ENCODE measurements at places on chromosomes 12 and 14.

GRCh38 chr14:93008381-93008780, 85.4 kb downstream of the CHGA start:
- no peak for DNase-seq

DNA sequence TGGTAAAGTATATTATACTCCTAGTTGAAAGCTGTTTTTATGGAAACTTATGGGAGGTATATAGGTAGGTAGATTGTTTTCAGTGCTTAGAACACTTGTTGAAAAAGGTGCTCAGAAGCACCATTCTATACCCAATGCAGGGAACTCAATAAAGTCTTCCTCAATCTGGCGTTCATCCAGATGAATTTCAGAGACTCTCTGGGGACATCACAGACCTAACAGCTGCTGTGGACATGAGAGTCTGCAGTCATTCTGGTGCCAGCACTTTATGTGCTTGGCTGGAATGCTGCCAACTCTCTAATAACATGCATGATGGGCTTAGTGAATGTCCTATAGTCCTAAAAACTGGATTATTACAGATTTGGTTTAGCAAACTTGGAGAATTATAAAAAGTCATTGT, 115.9 kb downstream of the NTN4 start:
- DNase-seq: no peak

- DNase-seq: no peak
Observed at GRCh38 chr14:61678975-61679374, 16.3 kb upstream of the HIF1A start.

DNA sequence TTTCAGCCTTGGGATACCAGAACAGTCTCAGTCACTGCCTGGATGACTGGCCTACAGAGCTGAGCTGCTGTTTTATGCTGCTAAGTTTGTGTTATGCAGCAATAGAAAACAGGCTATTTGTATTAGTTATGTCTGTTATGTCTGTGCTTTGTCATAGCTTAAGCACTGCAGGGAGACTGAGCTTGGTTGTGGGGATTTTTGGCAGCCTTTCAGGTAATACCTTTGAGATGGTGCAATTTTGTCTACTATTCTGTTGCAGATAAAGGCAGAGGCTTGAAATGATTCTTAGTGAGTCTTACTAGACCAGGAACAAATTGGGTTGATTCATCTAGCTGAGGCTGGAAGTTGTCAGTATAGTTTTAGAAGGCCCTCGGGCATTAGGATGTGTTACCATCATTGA, 201.3 kb upstream of the RBM19 start:
- DNase-seq: no peak

GRCh38 chr14:92105893-92106142, 564 bp downstream of the ATXN3 start:
- peak; percentile 81 for DNase-seq

DNA sequence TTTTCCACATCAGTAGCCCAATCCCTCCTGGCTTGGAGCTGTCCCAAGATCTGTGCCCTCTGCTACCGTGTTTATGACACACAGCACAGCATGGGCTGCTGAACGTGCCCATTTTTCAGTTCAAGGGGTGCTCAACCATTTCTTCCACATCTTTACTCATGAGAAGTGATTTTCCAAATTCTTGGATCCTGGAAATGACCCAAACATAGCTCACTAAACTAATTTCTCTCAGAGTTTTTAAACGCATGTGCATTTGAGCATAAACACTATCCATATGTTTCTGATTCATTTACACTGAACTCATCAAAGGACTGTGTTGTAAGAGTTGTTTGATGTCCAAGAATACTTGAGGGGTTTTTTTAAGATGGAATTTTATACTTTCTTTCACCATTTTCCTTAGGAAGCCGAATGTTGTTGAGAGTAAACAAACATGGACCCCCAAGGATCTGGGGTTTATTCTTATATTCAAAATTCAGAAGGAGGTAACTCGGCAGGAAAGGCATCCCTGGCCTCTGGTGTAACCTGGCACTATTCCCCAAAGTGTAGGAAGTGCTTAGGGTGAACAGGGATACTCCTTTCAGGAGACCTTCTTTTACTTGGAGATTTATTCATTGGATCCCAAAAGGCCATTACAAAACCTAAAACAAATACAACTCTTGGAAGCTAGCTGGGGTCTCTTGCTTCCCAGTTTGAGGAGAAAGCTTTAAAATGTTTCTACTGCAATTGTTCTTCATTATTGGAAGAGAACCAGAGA, 215.0 kb downstream of the BMP4 start:
- no peak for DNase-seq
